Lower lobe of right lung (tissue), 2 donors: ENCODE measurements at places on chromosomes 3 and 15.

- H3K4me1 ChIP-seq = no peaks in the 10 kb centered on the region
- DNase-seq = no peak
- H3K36me3 ChIP-seq = no peaks in the 10 kb centered on the region
- no peaks in the 10 kb centered on the region for H3K27me3 ChIP-seq
Observed at GRCh38 chr3:17204049-17204650, 319.4 kb downstream of the PLCL2 start.

GRCh38 chr15:80669663-80670273, 25.3 kb upstream of the ABHD17C start:
- no peaks in the 10 kb centered on the region for H3K4me1 ChIP-seq
- no peak overlapping the region for H3K4me3 ChIP-seq
- DNase-seq = no peak
- H3K27me3 ChIP-seq = no peaks in the 10 kb centered on the region

DNA sequence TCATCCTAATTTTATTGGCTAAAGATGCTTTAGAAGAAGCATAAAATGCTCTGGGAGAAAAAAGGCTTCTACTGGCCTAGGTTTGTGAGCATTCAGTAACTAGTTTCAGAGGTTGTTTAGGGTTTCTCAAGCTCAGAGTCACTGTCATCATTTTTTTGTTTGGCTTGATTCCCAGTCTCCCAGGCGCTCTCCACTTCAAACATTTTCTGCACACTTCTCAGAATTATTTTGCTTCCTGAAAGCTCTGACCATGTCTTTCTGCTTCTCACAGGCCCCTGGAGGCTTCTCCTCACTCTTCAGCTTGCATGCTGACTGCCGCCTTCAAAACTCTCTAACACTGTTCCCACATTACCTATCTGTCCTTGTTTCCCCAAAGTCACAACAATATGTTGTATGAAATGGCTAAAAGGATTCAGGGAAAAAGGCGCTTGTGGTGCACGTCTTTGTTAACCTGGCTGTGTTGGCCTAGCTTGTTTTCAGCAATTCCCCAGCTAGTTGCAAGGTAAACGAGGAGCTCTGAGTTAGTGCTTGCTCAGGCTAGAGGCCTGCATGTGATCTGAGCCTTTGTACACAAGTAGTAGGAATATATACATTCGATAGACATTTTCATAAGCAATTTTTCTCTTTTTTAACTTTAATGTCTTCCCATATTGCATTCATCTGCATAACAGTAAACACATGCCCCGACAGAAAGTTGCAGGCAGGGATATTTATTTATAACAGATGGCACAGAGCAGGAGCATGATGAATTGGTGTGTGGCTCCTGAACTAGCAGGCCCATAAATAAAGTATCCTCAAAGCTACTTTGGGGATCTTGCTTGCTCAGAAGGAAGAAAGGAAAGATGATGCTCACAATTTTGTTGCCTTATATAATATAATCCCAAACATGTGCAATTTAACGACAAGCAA, 129.2 kb upstream of the DPH6 start:
- H3K27me3 ChIP-seq = no peaks in the 10 kb centered on the region
- H3K27ac ChIP-seq = no peak overlapping the region
- H3K4me3 ChIP-seq = no peak overlapping the region
- DNase-seq = no peak
- no peaks in the 10 kb centered on the region for H3K36me3 ChIP-seq

GRCh38 chr3:126781889-126782491, 78.0 kb downstream of the CHCHD6 start:
- no peak overlapping the region for H3K4me3 ChIP-seq
- DNase-seq = no peak

GRCh38 chr3:51257870-51258269, 127.2 kb upstream of the MANF start:
- no peak overlapping the region for H3K27ac ChIP-seq
- no peak for DNase-seq
- H3K36me3 ChIP-seq = no peaks in the 10 kb centered on the region
- H3K27me3 ChIP-seq = no peaks in the 10 kb centered on the region

GRCh38 chr15:90029024-90029423, 27.9 kb downstream of the ZNF710 start:
- no peaks in the 10 kb centered on the region for H3K27me3 ChIP-seq
- H3K27ac ChIP-seq = no peak overlapping the region
- H3K4me3 ChIP-seq = no peak overlapping the region
- DNase-seq = no peak

DNA sequence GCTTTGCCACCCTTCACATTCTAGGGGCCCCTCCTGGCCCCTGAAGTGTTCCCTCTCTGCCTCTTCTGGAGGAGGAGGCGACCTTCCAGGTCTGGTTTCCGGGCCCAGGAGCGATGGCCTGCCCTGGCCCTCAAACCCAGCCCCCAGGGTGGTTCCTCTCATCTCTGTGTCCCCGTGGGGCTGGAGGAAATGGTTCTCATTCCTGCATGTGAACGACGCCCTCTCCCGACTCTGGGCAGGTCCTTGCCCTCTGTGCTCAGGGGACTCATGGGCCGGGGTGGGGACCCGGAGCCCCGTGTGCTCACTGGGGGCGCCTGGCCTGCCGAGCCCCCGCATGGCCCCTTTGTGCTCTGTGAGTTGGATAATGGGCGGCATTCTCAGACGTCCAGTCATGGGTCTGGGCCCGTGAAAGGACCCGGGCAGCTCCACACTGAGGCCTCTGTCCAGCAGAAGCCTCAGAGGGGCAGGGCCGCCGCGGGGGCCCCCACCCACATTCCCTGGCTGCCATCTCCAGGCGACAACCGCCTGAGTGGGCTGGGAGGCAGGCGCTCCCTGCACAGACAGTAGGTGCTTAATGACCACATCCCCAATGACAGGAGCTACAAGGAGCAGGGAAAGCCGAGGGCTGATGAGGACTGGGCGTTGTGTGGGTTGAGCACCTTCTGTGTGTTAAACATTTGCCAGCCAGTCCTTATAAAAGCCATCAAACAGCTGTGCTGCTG, 5.5 kb upstream of the PLXND1 start:
- H3K36me3 ChIP-seq = no peaks in the 10 kb centered on the region
- no peak overlapping the region for H3K4me3 ChIP-seq
- peaks cover 89% of the 10 kb centered on the region for H3K4me1 ChIP-seq
- H3K27me3 ChIP-seq = no peaks in the 10 kb centered on the region
- peak; percentile 52 for DNase-seq
- H3K27ac ChIP-seq = peak overlapping the region; percentile 72

DNA sequence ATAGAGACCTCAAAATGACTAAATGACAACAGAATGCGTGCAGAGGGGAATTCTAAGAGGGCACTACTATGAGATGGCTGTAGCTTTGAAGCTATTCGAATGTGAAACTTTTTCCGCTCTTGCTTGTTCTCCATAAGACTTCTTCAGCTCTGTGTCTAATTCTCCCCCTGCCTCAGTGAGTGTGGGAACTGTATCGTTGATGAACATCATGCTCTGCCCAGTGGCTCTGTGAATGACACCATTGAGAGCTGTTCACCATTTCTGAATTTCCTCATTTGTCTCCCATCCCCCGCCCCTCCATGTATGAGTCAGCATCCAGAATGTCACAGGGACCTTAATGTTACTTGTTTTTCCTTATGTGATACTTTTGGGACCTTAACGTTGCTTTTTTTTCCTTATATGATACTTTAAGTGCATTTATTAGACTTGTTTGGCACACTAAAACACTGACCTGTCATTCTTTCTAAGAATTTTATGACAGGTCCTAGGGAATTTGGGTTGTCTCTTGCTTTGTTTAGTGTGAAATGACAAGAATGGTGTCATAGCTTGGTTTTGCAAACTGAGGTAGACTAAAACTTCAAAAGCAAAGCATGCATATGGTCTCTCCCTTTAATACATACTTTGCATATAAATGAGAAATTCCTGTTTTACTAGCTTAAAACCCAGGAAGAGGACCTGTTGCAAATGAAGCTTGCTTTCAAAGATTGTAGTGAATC, 99.6 kb downstream of the FNDC3B start:
- peak; percentile 49 for DNase-seq
- no peak overlapping the region for H3K4me3 ChIP-seq
- no peaks in the 10 kb centered on the region for H3K36me3 ChIP-seq
- H3K27ac ChIP-seq = peak overlapping the region; percentile 14
- H3K4me1 ChIP-seq = peaks cover 90% of the 10 kb centered on the region
- no peaks in the 10 kb centered on the region for H3K27me3 ChIP-seq
